Thymus (tissue), 14 donors: ENCODE measurements at places on chromosomes 16 and 17. TPM values are rescaled to one million over a fixed set of nuclear protein-coding genes. Genes with fewer than 3 reads are reported as not detected.

The AOC2 gene
- polyA plus RNA-seq, result 1.1 TPM

The RAP1GAP2 gene
- 1.6 TPM for polyA plus RNA-seq

The ZNF747 gene
- 9.8 TPM for polyA plus RNA-seq

The BRICD5 gene
- polyA plus RNA-seq, result 21.3 TPM

The TBC1D3C gene
- 8.0 TPM for polyA plus RNA-seq

The CTF1 gene
- 3.8 TPM for polyA plus RNA-seq

The CDC42EP4 gene
- 30.9 TPM for polyA plus RNA-seq

The KIF18B gene
- 2.4 TPM for polyA plus RNA-seq

The WNT9B gene
- 0.02 TPM for polyA plus RNA-seq

The KRTAP2-2 gene
- polyA plus RNA-seq, result not detected

The DLX4 gene
- 0.46 TPM for polyA plus RNA-seq

The MRPL58 gene
- 40.9 TPM for polyA plus RNA-seq

The TMEM92 gene
- polyA plus RNA-seq, result 0.09 TPM

The MTHFSD gene
- polyA plus RNA-seq, result 18.4 TPM

The KAT8 gene
- 72.9 TPM for polyA plus RNA-seq

The SYNGR3 gene
- polyA plus RNA-seq, result 2.7 TPM

The ATP2A1 gene
- polyA plus RNA-seq, result 1.2 TPM

The UBFD1 gene
- polyA plus RNA-seq, result 14.4 TPM

The PRSS8 gene
- polyA plus RNA-seq, result 18.2 TPM

The PLCG2 gene
- polyA plus RNA-seq, result 14.2 TPM

The BCAS3 gene
- polyA plus RNA-seq, result 6.9 TPM

The GRN gene
- 93.0 TPM for polyA plus RNA-seq

The CDH1 gene
- 70.4 TPM for polyA plus RNA-seq

The DOC2B gene
- polyA plus RNA-seq, result 4.4 TPM

The TMIGD1 gene
- polyA plus RNA-seq, result not detected

The FGF11 gene
- polyA plus RNA-seq, result 5.5 TPM

The MYOCD gene
- 0.80 TPM for polyA plus RNA-seq

The NAGS gene
- polyA plus RNA-seq, result 1.6 TPM

The SEPTIN12 gene
- 0.14 TPM for polyA plus RNA-seq

The ACAP1 gene
- polyA plus RNA-seq, result 364 TPM

The DNAI2 gene
- 0.78 TPM for polyA plus RNA-seq

The MRPL38 gene
- polyA plus RNA-seq, result 78.6 TPM

The TMEM238L gene
- 0.07 TPM for polyA plus RNA-seq

The CLEC10A gene
- 11.2 TPM for polyA plus RNA-seq

The ZNF624 gene
- polyA plus RNA-seq, result 2.6 TPM

The HS3ST3B1 gene
- 6.3 TPM for polyA plus RNA-seq

The HID1 gene
- 9.9 TPM for polyA plus RNA-seq

The LGALS9B gene
- 0.09 TPM for polyA plus RNA-seq
